AG08395 (cell line): ENCODE measurements at places on chromosomes 7 and 10.

DNA sequence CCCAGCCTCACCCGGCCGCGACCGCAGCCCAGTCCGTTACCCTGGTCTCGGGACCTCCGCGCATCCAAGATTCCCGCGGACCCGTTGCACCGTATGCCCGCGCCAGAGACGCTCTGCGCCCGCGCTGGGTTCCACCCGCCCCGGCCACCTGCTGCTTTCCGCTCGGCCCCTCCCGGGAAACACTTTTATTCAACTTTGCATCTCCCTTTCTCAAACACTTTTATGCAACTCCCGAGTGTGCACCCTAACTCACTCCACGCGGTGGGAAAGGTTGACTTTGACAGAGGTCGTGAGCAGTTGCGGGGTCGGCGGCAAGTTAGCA, at the start of gene ODAD2:
Gene ODAD2, minus strand, starts transcription at position 126 of the 322 bp plus-strand sequence. CDS start 3,937 bp downstream, outside the sequence.
- no peak for DNase-seq

- no peak for DNase-seq
Measured at GRCh38 chr10:112741830-112742402, 208.1 kb upstream of the TCF7L2 start.

DNA sequence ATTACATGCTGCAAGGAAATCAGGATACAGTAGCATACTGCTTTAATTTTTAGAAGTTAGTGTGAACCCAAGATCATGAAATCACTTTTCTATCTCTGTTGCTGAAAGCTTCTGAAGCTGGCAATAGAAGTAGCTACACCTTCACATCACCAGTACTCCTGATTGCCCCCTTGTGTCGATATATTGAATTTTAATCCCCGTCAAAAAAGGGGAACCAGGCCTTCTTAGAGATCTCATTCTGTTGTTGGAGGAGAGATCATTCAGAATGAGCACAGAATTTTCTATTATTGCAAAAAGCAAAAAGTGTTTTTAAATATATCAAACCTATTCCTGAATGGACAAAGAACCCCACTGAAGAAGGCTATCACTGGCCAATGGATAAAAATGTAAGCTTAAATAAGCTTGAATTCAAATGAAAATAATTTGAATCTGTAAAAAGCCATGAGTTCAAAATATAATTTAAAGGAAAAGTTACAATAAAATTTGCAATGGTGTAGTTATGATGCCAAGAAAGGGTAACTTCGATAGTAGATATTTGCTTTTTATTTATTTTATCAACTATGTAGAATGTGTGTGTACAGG, 39.7 kb upstream of the TEX47 start:
- DNase-seq, result peak; percentile 4

DNA sequence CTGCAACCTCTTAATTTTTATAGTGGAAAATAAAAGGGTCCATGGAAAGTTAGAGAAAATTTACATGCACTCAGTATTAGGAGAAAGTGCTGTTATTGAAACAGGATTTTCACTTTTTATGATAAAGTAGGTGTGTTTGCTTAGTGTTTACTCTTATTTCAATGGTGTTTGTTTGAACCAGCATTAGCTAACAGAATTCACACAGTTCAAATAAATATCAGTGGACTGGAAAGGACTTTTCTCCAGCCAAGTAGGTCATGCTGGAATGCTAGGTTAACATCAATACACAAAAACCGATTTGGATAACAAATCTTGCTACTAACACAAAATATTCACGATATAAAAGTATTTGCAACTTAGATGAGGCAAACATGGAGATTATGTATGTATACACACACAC, 49.4 kb upstream of the BET1 start:
- DNase-seq, result no peak

DNA sequence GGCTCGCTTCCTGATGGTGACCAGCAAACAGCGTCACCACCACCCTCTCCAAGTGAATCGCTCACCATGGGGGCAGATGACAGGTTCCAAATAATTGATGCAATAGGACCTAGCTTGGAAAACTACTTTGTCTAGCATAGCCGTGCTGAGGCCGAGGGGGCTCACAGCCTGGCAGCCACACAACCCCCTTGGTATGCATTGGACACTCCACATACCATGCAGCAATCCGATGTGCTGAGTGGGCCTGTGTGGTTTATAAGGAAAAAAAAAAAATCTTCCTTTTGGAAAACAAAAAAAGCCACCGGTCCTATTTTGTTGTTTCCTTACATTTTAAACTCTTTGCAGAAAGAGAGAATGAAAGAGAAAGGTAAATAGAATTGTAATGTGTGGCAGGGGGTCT, 15.1 kb downstream of the GATA3 start:
- DNase-seq, result peak; percentile 64

GRCh38 chr7:116546054-116546453, 21.2 kb downstream of the CAV1 start:
- DNase-seq, result no peak

GRCh38 chr7:155163696-155164095, 93.6 kb downstream of the HTR5A start:
- DNase-seq, result no peak

- no peak for DNase-seq
Measured at GRCh38 chr7:101575721-101576120, 53.4 kb downstream of the MYL10 start.

DNA sequence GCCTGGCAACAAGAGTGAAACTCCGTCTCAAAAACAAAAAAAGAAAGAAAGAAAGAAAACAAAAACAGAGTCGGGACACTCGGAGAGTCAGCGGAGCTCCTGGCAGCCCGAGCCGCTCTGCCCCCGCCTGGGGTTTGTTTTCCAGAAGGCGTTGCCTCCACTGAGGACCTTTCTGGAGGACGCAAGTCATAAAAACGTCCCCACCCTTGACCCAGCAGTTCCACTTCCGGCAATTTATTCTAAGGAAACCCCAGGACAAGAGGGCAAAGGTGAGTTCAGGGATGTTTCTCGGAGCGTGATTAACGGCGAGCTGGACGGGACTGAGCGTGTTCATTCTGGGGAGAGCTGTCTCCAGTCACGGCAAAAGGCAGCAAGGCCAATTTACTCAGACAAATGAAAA, 27.0 kb upstream of the SUN1 start:
- no peak for DNase-seq

GRCh38 chr10:118823256-118823907, 68.6 kb upstream of the CACUL1 start:
- DNase-seq, result no peak

DNA sequence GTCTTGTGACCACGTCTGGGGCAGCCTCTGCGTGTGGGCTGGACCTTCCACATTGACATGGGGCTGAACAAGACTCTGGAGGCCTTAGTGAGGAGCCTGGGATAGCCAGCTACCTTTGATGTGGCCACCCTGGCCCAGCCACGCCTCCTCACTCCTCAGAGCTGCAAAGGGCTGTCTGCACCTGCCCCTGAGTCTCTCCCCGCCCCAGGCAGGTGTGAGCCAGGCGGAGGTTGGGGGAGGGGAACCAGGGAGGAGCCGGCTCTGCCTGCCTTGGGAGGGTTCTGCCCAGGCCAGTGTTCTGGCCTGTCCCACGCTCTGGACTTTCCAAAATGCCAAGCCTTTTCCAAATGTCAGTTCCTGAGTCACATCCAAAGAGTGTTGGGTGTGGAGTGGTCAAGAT, 72.2 kb downstream of the GTF2IRD1 start:
- no peak for DNase-seq

- no peak for DNase-seq
Measured at GRCh38 chr7:1344421-1344820, 111.7 kb downstream of the UNCX start.

GRCh38 chr10:71965623-71966022, 1.4 kb downstream of the CHST3 start:
- no peak for DNase-seq

- no peak for DNase-seq
Measured at GRCh38 chr10:83915801-83916200, 223.5 kb upstream of the GHITM start.

- DNase-seq, result no peak
Measured at GRCh38 chr10:123409426-123409825, 255.2 kb downstream of the BUB3 start.

GRCh38 chr7:117062300-117062699, 109.0 kb downstream of the ST7 start:
- DNase-seq, result no peak
